ENCODE measurements at places on chromosomes 11 and 22.

DNA sequence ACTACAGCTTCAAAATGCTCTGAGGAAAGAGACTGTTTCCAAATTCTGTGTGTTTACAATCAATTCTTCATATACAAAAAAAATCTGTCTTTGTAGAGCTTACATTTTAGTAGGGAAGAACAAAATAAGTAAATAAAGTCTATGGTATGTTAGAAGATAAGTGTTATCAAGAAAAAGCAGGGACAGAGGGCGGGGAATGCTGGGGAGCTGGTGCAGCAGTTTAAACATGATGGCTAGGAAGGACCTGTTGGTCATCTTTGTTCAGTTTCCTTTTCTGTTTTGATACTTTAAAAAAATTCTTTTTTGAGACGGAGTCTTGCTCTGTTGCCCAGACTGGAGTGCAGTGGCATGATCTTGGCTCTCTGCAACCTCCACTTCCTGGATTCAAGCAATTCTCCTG, 16.1 kb downstream of the TMEM25 start:
- no peak for DNase-seq

DNA sequence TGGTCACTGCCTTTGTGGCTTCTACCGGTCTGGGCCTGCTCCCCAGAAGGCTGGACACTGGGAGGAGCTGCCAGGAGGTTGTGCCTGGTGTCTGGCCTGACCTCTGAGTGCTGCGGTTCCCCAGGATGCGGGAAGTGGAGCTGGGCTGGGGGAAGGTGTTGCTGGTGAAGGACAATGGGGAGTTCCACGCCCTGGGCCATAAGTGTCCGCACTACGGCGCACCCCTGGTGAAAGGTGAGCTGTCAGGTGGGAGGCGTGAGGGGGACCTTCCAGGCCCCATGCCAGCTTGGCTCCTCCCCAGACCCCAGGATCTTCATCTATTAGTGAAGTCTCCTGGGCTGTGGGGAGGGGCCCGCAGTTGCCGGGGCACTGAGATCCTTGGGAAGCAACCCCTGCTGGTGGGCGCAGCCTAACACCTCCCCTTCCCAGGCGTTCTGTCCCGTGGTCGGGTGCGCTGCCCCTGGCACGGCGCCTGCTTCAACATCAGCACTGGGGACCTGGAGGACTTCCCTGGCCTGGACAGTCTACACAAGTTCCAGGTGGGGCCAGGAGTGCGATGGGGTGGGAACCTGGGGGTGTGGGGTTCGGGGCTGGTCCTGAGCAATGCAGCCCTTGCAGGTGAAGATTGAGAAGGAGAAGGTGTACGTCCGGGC, 6.7 kb downstream of the AIFM3 start:
- DNase-seq = no peak

GRCh38 chr22:28450109-28450508, 229.5 kb downstream of the TTC28 start:
- DNase-seq = no peak

GRCh38 chr11:60282286-60282685, 1.8 kb downstream of the MS4A4A start:
- no peak for DNase-seq

DNA sequence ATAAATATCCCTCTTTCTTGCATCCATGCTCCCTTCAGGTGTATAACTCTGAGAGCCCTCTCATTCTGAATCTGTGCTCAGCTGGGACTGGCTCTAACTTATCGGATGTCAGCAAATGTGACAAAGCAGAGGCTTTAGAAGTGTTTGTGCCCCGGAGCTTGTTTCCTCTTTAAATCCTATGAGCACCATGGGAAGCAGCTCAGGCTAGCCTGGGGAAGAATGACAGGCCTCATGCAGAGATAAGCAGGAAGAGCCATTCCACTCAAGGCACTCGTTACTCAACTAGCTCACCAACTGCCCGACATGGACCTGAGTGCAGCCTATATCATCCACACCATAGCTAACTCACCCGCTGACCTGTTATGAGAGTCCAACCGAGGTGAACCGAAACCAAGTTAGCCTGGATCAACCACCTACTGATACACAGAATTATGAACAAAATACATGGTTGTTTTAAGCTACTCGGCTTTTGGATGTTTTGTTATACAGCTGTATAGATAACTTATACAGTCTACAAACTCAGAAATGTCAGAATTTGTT, 990.7 kb downstream of the NTM start:
- DNase-seq = no peak

GRCh38 chr11:11531131-11531908, 90.5 kb downstream of the GALNT18 start:
- DNase-seq = no peak

DNA sequence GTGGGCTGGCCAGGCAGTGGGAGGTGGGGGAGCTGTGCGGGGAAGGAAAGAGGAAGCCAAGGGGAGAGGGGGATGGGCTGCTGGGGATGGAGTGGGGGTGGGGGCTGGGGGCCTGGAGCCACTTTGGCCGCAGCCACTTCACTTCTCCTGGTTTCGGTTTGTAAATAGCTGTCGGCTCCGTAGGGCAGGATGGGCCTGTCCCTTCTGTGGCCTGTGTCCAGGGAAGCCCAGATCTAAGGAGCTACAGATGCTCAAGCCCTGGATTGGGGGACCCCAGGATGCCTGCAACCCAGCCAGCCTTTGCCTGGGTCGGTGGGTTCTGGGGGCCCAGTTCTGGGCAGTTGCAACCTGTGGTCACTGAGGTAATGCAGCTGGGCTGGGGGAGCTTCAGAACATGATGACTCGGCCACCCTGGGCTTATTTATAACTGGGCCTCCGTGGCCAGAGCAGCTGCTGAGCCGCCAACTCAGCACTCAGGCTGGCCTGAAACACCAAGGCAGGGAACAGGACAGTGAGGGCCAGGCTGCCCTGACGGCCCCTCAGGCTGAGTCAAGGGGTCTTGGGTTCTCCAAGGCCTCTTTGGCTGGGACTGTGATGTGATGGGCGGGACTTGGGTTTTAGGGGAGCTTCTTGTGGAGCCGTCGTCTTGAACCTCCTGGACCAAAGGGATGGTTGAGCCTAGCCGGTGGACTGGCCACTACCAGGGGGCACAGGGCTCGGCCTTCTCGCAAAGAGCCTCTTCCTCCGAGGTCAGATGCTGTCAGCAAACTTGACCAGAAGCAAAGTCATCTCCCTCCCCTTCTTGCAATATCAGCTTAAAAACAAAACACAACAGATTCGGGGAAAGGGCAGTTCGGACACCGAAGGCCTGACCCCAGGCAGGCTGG, 15.0 kb upstream of the SLC39A13 start:
- no peak for DNase-seq

DNA sequence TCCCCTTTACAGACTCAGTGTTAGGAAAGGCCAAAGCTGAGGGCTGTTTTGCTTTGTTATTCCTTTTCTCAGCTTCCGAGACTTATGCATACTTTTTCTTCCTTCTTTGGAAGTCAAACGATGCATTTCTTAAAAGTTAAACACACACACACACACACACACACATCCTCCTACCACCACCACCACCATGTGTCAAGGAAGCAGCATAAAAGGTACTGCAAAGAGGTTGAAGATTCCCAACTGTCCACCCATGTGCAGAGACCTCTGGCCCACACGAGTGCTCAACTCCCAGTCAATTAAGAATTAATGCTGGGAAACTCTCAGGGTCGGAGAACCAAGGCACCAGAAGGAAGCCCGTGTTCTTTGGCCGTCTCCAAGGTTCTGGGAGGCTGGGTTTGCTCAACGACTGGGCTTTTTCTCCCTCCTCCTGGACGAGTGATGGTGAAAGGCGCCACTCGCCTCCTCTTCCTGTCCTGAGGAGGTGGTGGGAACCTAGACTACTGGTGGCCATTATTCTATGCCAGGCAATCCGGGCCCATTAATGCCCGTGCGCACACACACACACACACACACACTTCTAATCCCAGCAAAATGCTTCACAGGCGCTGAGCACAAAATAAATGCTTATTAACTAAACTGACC, 15.1 kb downstream of the MN1 start:
- DNase-seq = no peak

GRCh38 chr11:79184285-79184684, 256.5 kb downstream of the TENM4 start:
- DNase-seq = no peak

Data from CD4-positive, alpha-beta T cell treated with Interleukin-15 for 4 hours (primary cell).